LHCN-M2 (cell line): ENCODE measurements at places on chromosomes 5 and 9. TPM values are rescaled to one million over a fixed set of nuclear protein-coding genes. Genes with fewer than 3 reads are reported as not detected.
A peak's percentile ranks its signal among the peaks of the same experiment; 100 is the strongest.

Gene PCDHA4
- 0.26 and 0.40 TPM in 2 replicates for total RNA-seq

Gene MAPK9
- 26.7 and 33.8 TPM in 2 replicates for total RNA-seq

GRCh38 chr5:67244345-67244793, 47.8 kb upstream of the CD180 start:
- no peak for DNase-seq

GRCh38 chr5:110590187-110590586, 136.3 kb downstream of the TMEM232 start:
- DNase-seq: peak; percentile 24

DNA sequence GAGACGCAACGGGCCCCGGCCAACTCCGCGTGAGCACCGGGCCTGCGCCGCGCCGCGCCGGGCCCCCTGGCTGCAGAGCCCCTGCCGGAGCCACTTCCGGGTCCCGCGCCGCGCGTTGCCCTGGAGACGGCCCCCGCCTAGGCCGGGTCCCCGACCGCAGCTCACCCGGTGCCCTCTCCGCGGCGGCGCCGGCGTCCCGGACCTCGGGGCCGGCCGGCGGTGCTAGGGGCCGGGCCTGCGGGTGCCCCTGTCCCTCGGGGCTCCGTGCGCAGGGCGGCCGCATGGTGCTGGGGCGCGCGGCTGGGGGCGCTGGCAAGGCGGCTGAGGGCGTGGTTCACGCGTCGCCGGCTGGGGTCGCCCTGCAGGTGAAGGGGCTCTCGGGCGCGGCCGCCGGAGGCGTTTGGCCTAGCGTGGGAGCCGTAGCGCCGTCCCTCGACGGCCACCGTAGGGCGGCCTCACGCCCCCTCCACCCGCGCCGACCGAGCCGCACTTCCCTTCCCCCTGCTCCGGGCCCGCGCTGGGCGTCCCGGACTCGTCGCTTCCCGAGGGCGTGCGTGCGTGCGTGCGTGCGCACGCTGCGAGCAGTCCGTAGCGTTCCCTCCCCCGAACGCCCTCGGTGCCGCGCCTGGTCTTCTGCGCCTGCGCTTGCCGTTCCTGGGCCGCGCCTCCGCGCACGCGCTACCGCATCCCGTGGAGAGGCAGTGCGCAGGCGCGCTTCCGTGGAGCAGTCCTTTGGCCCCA, at the start of gene TMEM250:
TMEM250 (minus strand) TSS at position 556 of the 741 bp plus-strand sequence. CDS start 1,975 bp downstream, outside the sequence.
- peak; percentile 96 for DNase-seq

GRCh38 chr9:131776473-131776872, 36.6 kb upstream of the RAPGEF1 start:
- peak; percentile 34 for DNase-seq

DNA sequence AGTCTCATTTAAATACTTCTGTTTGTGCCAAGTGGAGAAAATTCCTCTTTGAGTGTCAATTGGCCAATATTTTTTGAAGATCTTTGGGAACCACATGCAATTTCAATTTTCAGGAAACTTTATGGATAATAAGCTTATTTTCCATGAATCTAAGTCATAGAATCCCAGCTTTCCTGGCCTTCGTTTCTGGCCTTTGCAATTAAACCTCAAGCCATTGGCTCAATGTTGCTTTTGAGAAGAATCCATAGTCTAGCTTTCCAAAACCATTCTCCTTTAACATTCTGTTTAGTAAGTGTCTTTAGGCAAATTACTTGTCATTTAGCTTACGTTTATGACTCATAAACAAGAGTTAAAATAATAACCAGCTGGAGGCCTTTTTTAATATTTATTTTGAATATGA, 145.0 kb upstream of the FTMT start:
- no peak for DNase-seq

DNA sequence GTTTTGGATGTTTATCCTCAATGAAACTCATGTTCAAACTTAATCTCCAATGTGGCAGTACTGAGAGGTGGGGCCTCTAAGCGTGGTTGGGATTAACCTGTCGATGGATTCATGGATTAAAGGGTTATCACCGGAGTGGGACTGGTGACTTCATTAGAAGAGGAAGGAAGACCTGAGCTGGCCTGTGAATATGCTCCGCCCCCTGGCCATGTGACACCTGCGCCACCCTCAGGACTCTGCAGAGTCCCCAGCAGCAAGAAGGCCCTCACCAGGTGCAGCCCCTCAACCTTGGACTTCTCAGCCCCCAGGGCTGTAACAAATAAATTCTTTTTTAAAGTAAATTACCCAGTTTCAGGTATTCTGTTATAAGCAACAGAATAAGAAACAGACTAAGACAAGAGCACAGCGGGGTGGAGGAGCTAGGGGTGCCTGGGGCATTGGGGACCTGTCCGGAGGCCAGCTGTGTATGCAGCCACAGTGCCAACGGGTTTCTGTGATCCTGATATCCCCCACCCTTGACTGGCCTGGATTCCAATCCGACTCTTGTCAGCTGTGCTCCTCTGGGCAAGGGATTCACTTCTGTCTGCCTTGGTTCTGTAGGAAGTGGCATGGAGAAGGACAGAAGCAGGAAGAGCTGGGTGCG, 3.2 kb upstream of the MAPK9 start:
- no peak for DNase-seq

Gene TMEM232
- total RNA-seq: 1.1 and 1.3 TPM in 2 replicates

DNA sequence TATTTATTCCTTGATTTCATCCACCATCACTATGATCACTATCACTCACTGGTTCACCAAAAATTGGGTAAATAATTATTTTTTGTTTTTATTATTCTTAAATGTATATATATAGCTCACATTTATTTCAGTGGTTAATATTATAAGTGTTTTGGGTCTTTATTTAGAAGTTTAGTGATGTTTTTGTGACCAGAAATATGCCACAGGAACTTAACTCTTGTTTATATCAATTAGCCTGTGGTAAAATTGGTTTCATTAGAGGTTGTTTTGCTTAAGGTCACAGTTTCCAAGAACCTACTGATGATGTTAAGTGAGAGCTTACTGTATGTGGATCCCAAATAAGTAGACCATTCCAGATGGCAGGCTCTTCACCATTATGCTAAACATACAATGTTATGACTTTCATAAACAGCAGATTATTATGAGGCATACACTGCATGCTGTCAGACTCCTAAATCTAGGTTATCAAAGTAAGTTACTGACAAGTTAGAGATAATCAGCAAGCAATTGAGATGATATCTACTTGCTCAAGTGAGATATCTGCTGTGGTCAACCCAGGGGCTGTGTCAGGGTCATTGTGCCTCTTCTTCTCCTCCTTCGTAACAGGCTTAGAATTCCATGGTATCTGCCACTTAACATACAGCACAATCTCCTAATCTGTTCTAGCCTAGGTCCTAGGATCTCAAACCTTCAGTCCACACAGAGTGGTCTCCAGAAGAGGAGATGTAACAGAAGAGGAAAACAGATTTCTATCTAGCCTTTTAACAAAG, 57.6 kb downstream of the NR3C1 start:
- DNase-seq: no peak

Gene PCDHB12
- total RNA-seq: 3.1 and 3.6 TPM in 2 replicates

DNA sequence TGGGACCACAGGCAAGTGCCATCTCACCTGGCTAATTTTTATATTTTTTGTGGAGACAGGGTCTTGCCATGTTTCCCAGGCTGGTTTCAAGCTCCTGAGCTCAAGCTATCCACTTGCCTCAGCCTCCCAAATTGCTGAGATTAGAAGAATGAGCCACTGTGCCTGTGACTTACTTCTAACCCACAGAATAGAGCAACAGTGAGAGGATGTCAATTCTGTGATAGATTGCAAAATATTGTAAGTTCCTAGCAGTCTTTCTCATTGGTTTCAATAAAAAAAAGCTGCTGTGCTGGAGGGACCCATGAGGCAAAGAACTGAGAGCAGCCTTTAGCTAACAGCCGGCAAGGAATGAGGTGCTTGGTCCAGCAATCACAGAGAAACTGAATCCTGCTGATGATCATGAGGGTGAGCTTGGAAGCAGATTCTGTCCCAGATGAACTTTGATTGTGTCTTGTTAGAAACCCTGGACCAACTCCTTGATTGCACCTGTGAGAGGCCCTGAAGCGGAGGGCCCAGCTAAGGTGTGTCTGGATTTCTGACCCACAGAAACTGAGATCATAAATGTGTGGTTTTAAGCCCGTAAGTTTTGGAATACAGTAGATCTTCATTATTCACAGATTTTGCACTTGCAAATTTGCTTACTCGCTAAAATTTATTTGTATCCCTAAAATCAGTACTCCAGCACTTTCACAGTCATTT, 149.7 kb downstream of the GCNT1 start:
- no peak for DNase-seq

Gene SPATA24
- total RNA-seq: 3.7 and 4.1 TPM in 2 replicates
